ENCODE measurements at places on chromosomes 7 and 10.

GRCh38 chr10:71618176-71618575 lies 101.4 kb downstream of the C10orf105 start:
- DNase-seq = no peak

DNA sequence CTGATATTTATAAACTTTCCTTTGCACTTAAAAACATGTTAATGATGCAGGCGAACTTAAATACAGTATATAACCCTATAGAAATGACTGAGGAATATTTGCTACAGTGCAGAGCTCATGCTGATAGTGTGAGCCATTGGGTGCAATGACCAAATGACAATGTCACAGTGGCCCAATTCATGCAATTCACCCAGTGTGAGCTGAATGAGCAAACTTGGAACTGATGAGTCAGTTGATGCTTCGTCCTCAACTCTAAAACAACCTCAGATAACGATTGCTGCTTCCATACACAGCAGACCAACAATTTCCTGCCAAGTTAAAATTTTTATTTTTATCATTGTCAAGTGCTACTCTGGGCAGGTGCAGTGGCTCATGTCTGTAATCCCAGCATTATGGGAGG lies 12.1 kb upstream of the ZC3HAV1L start:
- DNase-seq = peak; percentile 83

- DNase-seq = no peak
These were observed 569 bp upstream of the NPTX2 start for GRCh38 chr7:98616381-98617050.

GRCh38 chr10:30411263-30411662 lies 22.7 kb upstream of the MAP3K8 start:
- DNase-seq = peak; percentile 23

DNA sequence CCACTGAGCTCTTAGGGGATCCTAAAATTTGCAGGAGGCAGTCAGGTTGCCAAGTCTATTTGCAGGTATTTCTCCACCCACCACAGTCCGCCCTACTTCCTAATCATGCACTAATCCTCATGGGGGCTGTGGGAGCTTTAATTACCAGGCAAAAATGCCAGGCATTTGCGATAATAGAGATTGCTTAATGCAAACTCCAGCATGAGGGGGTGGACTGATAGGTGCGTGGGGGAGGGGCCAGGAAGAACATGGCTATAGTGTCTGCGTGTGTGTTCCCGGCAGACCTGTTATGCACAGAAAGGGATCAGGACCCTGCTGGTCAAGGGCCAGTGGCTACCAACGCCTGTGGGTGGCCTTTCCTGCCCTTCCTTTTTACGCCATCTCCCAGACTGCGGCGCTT lies 15.6 kb upstream of the AQP1 start:
- DNase-seq = no peak

DNA sequence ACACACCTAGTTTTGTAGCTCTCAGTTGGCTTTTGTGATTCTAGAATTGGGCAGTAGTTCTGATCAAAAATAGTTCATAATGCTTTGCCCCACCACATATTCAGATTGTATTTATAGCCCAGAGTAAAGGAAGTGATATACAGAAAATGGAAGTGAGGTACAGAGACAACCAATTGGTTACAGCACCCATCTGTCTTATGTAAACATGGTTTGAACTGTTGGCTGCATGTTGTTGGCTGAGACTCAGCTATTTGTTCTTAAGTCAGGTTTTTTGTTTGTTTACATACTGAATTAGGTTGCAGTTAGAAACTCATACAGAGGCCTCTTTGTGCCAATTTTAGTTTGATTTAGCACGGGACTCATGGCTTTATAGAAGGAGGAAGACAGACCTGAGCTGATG lies 158.9 kb upstream of the GPR26 start:
- no peak for DNase-seq

- no peak for DNase-seq
These were observed 622.2 kb downstream of the POM121L12 start for GRCh38 chr7:53657586-53657985.

DNA sequence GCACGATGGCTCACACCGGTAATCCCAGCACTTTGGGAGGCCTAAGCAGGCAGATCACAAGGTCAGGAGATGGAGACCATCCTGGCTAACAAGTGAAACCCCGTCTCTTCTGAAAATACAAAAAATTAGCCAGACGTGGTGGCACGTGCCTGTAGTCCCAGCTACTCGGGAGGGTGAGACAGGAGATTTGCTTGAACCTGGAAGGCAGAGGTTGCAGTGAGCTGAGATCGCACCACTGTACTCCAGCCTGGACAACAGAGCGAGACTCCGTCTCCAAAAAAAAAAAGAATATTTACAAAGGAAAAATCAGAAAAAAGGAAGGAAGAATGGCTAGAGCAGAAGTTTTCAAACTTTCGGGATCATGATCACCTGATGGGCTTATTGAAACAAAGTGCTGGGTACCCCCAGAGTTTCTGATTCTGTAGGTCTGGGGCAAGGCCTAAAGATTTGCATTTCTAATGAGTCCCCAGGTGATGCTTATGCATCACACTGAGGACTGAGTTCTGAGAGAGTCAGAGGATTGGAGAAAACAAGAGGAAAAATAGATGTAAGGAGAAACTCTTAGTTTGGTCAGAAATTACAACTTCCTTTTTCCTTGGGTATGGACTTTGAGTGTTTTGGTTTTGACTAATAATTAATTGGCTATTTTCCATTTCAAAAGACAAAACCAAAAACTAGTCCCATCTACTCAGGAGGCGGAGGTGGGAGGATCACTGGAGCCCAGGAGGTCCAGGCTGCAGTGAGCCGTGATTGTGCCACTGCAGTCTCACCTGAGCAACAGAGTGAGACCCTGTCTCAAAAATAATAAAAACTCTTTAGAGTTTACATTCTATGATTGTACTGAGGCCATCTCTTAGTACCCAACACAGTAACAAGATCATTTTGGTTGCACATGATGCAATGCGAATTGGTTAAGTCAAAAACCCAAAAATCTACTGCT lies 14.4 kb downstream of the MARCHF5 start:
- DNase-seq = no peak

DNA sequence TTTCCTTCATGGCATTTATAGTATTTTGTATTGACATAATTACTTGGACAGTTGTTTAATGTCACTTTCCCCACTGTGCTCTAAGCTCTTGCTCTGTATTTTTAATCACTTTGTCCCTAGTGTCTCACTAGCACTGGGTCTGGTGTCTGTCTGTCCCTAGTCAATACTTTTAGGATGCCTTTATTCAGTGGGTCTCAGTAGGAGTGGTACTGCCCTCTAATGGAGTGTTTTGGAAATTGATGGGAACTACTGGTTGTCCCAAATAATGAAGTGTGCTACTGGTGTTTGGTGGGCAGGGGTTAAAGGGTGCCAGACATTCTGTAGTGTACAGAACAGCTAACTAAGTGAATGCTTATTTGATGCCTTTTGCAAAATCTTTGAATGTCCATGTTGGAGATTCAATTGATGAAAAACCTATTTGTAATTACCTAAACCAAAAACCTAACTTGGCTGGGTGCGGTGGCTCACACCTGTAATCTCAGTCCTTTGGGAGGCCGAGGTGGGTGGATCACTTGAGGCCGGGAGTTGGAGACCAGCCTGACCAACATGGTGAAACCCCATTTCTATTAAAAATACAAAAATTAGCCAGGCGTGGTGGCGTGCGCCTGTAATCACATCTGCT lies 33.3 kb downstream of the CDK14 start:
- DNase-seq = peak; percentile 30

DNA sequence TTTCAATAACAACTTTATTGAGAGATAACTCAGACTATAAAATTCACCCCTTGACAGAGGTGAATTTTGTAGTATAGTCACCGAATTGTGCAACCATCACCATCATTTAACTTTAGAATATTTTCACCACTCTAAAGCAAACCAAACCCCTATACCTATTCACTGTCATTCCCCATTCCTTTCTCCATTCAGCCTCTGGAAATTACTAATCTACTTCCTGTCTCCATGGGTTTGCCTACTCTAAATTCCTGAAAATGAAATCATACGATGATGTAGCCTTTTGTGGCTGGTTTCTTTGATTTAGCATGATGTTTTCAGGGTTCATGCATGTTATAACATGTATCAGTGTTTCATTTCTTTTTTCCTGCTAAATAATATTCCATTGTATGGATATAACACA lies 15.6 kb upstream of the LMTK2 start:
- DNase-seq = no peak

- peak; percentile 6 for DNase-seq
These were observed 11.6 kb downstream of the PANK1 start for GRCh38 chr10:89633484-89633883.

DNA sequence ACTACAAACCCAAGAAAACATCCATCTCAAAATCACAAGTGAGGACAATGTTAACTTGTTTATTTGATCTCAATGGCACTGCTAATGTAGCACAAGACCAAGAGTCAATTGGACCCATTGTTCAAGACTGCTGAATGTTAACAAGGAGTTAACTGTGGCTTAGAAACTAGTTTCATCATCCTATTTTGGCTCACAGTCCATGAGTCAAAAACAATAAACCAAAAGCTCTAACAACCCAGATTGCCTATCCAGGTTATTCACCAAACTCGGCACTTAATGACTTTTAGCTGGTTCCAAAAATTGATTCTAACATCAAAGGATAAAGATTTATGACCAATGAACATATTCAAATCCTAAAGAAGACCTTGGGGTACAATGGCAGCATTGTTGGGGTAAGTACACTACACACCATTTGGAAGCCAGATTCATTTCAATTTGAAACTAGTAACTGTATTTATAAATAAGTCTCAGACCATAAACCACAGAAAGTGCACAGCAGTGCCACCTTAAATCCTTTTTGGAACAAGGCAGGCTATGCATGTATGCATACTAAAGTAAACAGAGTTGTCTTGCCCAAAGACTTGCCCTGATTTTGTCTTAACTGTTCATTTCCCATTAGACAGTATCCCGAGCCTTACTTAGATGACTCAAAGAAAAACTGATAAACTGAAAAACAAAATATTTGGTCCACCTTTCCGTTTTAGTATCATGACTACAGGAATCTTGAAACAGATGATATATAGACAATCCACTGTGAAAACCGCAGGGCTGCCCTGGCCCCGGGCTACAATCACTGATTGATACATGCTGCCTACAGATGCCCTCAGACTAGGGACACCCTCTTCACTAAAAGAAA lies 84.5 kb downstream of the SRPK2 start:
- peak; percentile 59 for DNase-seq

GRCh38 chr10:69362471-69362954 lies 54.2 kb downstream of the TACR2 start:
- no peak for DNase-seq

DNA sequence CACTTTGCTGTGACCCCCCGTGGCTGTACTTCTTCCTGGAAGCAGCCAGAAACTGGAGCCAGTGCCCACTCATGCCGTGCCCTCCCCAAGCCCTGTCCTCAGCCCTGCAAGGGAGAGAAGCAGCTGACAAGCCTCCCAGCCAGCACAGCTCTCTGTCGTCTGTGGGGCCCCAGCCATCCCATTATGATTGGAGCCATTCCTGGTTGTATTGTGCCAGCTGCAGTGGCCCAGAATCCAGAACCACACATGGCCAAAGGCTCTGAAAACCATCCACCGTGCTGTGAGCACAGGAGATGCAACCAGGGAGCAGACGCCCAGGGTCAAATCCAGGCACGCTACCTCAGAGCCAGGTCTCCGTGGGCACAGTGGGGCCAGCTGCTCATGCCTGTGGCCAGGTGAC lies 18.7 kb downstream of the GRID2IP start:
- DNase-seq = no peak

GRCh38 chr7:102178410-102178809 lies 108.3 kb upstream of the SH2B2 start:
- no peak for DNase-seq

GRCh38 chr10:28217848-28218247 lies 85.0 kb downstream of the MPP7 start:
- peak; percentile 48 for DNase-seq

DNA sequence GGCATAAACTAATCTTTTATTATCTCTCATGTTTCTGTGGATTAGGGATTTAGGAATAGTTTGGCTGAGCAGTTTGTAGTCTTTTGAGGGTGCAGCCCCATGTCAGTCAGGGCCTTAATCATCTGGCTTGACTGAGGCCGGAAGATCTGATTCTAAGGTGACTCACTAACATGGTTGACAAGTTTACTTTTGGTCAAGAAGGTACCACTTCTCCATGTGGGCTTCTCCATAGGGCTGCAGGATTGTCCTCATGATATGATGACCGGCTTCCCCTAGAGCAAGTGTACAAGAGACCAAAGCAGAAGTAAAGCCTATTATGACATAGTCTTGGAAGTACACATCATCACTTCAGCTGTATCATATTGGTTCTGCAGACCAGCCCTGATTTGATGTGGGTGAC lies 45.9 kb upstream of the OIT3 start:
- no peak for DNase-seq

- no peak for DNase-seq
These were observed 80.2 kb upstream of the TMEM229A start for GRCh38 chr7:124113045-124113444.

- peak; percentile 58 for DNase-seq
These were observed 41.5 kb downstream of the GATA3 start for GRCh38 chr10:8095959-8096358.

GRCh38 chr10:8455181-8455580 lies 400.7 kb downstream of the GATA3 start:
- no peak for DNase-seq

DNA sequence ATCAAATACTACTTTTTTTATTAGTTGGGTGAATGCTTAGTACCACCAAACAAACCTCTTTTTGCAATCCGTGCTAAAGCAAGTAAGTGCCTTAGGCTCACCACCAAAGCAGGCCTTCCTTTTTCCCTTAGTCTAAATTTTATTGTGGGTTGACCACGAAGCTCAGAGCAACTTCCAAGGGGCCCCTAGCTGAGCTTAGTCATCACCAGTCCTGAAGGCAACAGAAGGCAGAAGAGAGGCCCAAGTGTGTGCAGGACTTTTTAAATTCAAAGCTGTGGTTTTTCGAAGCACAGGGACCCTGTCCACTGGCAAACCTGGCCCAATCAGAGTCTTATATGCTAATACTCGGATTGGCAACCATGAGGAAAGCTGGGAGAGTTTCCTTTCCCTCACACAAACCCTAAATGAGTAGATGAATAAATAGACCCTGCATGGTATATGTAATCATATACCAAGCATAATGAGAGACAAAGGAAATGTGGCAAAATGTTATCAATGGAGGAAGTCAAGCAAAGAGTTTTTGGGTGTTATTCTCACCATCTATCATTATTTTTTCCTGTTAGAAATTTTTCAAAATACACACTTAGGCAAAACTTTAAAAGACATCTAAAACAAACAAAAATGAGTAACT lies 453.2 kb upstream of the GALNT17 start:
- DNase-seq = peak; percentile 44

DNA sequence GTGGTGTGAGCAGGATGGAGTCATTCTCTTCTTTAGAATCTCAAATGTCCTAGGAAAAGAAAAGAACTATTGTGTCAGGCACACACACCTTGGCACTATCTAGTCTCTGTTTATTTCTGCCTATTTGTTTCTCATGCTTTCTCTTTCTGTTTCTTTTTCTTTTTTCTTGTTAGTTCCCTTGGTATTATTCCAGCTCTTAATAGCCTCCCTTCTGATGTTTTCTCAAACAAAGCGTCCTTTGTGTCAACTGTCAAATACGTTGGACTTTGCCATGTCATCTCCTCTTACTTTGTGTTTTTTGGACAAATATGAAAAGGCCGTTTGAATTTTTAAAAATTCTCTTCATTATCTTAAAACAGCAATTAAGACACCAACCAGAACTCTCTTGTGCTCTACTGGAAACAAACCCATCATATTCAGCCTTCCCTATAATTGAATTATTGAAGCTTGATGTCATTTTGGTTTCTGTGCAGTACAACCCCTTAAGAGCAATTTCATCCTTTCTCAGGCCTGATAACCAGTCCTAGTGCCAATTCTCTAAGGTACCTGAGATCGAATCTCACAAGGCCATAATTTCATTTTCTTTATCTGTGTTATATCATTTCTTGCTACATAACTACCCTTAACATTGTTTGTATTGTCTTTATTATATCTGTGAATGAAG lies 497.8 kb upstream of the NRP1 start:
- DNase-seq = no peak
